ENCODE measurements at places on chromosomes 7 and 10.

DNA sequence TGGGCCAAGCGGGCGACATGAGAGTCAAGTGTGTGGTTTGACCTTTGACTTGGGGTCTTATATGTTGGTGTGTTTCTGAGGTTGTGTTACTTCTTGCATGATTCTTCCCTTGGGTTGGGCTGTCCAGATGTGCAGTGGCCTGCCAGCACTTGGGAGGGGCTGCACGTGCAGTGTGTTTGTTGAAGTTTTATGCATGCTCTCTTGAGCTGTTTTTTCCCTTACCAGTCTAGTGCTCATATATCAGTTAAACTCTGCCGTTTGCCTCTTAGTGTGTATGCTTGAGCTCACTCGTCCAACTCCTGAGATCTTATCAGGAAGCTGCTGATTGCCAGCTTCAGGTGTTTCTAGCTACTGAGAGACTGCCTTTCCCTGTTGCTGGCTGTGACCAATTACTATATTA is 23.1 kb downstream of the SP4 start:
- no peak for DNase-seq

DNA sequence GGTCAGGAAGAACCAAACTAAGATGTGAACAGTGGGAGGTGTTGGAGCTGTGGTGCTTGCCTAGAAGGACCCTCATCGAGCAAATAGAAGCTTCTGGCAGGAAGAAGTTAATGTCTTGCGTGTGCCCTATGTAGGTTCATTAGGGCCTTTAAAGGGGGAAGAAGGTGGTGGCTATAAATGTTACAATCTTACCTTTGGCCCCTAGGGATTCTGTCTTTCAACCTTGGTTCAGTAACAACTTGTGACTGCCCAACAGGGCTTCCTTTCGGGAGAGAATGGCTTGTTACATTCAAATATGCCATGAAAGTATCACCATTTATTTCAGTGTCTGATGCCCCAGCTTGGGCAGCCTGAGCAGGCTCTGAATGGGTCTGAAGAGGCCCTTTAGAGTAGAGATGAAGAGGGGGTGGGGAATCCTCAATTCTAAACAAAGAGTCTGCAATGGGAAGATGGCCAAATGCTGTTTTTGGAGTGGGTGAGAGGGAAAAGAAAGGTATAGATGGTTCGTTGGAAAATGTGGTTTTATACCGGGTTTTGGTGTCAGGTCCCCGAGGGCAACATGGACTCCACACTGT is 108.0 kb downstream of the TCF7L2 start:
- peak; percentile 35 for DNase-seq

DNA sequence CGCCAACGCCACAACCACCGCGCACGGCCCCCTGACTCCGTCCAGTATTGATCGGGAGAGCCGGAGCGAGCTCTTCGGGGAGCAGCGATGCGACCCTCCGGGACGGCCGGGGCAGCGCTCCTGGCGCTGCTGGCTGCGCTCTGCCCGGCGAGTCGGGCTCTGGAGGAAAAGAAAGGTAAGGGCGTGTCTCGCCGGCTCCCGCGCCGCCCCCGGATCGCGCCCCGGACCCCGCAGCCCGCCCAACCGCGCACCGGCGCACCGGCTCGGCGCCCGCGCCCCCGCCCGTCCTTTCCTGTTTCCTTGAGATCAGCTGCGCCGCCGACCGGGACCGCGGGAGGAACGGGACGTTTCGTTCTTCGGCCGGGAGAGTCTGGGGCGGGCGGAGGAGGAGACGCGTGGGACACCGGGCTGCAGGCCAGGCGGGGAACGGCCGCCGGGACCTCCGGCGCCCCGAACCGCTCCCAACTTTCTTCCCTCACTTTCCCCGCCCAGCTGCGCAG is 424 bp downstream of the EGFR start:
- no peak for DNase-seq

DNA sequence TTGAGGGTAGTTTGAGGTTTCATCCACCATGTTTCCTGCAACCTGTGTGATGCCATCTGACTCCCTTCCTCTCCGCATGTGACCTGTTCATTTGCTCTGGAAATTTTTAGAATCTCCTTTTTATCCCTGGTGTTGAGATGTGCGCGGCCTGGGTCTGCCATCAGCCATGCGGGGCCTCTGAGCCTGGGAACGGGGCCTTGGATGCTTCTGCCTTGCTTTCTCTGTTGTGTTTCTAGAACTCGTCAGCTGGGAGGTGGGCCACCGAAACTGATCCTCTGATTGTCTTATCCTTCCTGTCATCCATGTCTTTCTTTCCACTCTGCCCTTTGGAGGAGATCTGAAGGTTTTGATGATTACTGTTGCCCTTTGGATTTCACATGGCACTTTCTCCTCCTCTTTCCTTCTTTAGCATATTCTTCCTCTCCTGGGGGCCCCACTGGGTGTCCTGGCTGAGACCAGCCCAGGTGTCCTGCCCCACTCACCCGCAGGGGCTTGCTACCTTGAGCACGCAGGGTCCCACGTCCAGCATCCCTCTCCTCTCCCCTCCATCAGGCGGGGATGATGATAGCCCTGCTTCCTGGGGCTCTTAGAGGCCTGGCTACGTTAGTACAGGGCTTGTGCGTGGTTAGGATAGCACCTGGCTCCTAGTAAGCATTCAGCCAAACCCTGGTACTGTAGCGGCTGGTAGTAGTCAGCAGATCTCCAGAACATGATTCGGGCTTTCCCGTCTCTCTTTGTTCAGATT is 29.9 kb downstream of the PPP2R2D start:
- DNase-seq = no peak

GRCh38 chr10:73366381-73367298 is 8.0 kb upstream of the CFAP70 start:
- DNase-seq = no peak

DNA sequence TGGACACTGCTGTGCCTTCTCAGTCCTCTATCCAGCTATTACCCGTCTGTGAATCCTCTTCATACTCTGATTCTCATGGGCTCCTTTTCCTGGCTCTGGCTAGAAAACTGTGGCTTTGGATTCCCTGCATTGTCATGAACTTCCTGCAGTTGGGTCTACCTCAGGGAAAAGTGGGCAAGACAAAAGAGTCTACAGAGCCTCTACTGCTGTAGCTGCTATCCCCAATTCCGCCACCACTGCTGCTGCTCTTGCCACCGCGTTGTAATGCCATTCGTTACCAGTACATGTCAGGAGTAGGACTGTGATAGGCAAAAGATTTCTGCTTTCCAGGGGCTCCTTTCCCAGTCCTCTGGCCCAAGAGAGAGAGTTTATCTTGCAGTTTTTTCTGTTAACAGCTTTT is 23.9 kb upstream of the PPP1R17 start:
- no peak for DNase-seq

DNA sequence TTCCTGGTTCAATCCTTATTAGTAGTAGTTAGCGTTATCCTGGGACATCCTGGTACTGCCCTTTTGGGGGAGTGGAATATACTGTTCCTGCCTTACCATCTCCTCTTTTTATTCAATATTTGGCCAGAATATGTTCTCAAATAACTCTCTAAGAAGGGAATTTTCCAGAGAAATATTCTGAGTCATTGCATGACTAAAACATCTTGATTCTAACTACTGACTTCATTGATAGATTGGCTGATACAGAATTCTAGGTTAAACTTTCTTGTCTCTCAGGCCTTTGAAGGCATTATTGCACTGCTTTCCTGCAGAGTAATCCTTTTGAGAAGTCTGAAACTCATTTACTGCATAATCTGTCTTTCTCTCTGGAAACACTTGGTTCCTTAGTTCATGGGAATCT is 275.5 kb upstream of the DGKB start:
- no peak for DNase-seq

DNA sequence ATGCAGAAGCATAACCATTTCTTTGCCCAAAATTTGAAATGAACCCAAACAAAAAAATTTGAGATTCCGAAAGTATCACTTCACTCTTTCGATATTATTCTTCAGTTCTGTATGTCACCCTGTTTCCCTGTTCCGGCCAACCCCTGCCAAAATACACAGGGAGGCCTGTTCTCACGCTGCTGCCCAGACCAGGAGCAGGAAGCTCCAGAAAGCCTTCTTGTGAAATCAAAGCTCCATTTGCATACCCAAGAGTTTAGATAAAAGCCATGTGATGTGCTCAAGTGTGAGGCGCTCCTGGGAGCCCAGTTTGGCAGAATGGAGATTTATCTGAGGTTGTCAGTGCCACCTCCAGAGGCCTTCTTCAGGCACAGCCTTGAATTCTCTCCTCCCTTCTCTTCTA is 236.2 kb downstream of the FGFR2 start:
- no peak for DNase-seq

GRCh38 chr7:50557099-50557498 is 8.1 kb downstream of the DDC start:
- no peak for DNase-seq

- DNase-seq = peak; percentile 62
Measured at GRCh38 chr7:39465055-39465929, 100.9 kb upstream of the YAE1 start.

DNA sequence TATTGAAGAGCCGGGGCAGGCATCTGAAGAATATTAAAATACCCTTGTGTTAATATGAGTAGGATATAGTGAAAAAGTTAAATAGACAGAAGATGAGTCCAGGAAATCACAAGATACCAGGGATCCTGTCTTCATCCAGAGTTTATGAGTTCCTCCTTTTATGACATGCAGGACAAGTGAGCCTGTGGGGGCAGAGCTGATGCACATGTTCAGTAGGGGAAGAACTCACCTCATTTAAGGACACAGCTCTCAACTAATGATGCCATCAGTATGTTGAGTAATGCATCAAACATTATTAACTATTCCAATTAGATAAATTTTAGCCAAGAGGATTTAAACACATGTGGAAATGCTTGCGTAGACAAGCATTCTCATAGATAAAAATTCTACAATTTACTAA is 435.8 kb upstream of the AKR1E2 start:
- DNase-seq = no peak

GRCh38 chr10:104256335-104256961 is 1.8 kb downstream of the GSTO1 start:
- peak; percentile 49 for DNase-seq

GRCh38 chr7:105799677-105800076 is 76.7 kb downstream of the ATXN7L1 start:
- no peak for DNase-seq

- no peak for DNase-seq
Measured at GRCh38 chr10:57964351-57964750, 303.3 kb downstream of the IPMK start.

DNA sequence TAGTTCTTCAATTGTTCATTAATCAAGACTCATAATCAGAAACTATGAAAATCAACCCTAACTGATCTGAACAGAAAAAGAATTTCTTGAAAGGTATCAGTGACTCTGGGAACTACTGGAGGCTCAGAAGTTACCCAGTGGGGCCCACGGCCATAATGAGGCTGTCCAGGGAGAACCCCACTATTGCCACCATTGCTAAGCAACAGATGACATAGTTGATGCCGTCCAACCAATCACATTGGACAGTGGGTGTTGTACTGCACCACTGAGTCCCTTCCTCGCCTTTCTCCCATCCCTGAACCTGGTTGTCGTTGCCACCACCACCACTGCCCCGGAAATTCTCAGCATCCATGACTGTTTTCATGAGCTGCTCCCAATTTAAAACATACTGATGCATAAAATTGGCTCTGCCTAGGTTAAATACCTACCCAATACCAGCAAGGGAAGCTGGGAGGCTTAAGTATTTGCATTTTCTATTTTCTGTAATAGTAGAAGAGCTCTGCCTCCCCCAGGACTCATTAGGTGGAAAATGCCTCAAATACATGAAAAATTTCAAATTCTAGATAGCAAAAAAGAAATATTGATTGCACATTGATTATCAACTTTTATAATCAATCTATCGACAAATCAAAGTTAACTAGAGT is 26.7 kb upstream of the USP6NL start:
- no peak for DNase-seq

DNA sequence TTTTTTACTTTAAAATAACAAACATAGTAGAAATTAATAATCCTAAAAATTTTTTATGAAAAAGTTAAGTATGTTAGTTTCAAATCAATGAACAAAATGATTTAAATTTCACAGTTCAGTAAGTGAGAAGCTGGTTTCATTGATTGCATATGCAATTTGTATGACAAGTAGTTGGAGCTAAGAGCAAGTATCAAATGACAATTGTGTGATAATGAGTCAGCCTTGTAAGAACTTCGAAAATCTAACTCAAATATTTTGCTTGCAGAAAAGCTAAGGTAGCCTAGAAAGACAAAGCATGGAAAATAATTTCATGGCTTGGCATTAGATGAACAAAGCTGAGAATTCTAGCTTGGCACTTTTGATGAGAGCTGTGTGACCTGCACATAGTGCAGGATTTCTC is 111.5 kb downstream of the HDAC9 start:
- DNase-seq = peak; percentile 29

DNA sequence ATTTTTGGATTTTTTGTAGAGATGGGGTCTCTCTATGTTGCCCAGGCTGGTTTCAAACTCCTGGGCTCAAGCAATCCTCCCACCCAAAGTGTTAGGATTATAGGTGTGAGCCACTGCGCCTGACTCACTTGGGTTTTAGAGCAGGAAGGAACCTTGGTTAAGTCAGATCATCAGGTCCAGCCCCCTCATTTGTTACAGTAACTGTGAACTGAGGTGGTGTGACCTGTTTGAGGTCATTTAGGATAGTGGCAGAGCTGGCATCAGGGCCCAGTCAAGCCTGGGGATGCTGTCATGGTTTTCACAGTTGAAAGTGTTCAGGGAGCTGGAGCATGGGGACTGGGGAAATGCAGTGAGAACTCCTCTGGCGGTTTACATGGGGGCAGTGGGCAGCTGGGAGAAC is 159.6 kb downstream of the TAX1BP1 start:
- DNase-seq = no peak

DNA sequence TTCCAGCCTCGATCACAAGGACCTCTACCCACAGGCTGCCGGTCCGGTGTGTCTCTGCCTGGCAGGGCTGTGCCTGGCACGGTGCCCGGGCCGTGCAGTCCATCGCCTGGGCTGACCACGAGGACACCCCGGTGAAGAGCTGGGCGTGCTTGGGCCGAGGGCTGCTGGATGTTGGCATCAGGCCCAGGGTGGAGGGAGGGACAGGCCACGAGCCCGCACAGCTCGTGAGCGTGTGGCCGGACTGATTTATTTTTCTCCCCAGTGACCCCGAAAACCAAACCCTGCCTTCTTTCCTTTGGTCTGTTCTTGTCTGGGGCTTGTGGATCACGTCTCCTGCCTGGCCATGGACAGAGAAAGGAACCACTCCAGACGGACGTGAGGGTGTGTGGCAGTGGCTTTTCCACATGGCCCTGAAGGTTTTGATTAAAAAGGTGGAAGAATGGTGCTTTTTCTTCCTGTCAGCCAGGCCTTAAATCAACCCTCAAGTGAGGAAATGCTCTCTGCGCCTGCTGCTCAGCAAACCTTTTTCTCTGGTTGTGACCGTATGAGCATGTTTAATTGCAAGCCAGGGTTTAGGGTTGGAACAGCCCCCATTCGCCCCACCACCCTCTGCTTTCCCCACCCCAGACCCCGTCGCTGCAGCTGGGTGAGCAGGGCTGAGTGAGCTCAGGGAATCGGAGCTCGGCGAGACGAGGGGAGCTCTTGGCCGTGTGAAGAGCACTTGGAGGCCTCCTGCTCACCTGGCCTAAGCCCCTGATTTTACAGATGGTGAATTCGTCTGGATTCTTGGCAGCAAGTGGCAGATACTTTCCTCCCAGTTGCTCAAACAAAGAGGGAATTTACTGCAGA is 130.1 kb downstream of the RGS10 start:
- peak; percentile 32 for DNase-seq

GRCh38 chr7:74572301-74572979 is 85.1 kb upstream of the GTF2I start:
- peak; percentile 21 for DNase-seq

Data from NCI-H1105 treated with DMSO at 0.1 percent for 48 hours (cell line).